ENCODE measurements at places on chromosomes 6 and 20.

DNA sequence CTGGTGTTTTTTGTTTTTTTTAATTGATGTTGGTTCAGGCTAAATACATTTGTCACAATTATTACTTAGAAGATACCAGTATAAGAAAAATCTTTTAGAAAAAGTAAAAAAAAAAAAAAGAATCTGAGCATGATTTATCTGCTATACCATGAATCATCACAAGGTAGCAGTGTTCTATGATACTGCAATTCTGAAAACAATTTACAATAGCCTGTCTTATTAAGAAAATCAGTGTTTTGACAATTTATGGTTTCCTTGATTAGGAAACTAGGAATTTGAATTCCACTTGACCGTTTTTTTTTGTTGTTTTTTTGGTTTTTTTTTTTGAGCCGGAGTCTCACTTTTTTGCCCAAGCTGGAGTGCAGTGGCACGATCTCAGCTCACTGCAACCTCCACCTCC lies 9.3 kb upstream of the MAK start:
- no peak for DNase-seq

DNA sequence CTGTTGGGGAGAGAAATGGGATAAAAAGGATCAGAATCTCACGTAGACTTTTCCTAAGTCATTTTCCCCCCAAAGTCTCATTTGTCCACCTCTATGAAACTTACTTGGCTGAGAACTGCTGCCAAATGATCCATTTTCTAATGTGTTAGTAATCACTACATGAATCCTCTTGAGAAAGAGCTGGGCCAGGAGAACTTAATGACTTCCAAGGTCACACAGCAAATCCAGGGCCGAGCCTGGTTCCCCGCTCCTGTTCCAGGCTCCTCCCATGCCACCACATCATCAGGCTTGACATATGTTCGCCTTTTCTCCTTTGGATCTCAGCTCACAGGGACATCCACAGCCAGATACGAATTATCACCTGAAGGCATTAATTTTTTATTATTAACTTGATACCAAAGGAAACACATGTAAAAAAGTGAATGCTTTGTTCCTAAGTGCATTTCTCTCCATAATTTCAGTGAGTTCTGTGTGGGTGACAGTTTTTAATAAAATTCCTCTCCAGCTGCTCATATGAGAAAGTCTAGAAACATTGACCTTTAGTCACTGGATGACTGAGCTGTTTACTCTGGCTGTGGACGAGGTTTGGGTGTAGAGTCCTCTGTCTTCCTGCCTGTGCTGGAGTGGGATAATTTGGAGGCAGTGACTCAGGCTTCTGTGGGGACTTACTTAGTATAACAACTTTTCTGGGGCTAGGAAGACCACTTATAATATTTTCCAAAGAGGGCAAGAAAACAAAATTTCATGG lies 276.3 kb downstream of the PAX1 start:
- no peak for DNase-seq

DNA sequence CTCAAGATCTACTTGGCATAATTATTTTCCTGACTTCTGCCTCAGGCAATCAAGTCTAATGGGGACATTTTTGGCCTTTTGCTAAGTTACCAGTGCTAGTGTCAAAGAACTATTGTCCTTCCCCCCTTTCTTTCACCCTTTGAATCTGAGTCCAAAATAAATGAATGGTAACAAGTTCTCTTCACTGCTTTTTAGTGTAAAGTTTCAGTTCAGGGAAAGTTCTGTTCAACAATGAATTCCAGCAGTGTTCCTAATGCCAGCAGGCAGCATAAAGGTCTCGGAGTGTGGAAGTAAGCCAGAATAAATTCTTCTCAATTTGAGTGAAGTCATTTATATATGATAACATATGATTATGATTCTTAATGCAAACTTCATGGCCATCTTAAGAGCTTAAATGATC lies 20.8 kb upstream of the TSPYL1 start:
- DNase-seq = no peak

DNA sequence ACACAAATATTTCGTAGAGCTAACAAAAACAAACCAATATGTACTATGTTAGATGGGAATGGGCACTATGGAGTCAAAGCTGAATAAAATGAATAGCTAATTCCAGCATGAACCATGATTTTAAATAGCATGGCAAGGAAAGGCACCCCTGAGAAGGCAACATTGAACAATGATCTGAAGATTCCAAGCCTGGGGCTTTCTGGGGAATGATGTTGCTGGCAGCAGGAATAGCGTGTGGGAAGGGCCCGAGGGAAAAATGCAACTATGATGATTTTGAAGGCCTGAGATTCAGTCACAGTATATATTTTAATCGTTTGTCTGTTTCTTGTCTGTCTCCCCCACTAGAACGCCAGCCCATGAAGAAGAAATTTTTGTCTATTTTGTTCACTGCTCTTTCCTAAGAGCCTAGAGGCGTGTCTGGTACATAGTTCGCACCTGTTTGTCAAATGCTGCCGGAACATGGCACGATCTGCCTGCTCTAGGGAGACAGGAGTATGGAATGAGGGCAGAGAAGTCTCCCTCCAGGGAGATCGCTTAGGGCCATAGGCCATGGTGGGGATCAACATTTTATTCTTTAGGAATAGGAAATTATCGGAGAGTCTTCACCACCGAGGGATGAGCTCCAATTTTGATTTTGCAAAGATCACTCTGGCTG lies 84.8 kb upstream of the EYA2 start:
- DNase-seq = no peak

DNA sequence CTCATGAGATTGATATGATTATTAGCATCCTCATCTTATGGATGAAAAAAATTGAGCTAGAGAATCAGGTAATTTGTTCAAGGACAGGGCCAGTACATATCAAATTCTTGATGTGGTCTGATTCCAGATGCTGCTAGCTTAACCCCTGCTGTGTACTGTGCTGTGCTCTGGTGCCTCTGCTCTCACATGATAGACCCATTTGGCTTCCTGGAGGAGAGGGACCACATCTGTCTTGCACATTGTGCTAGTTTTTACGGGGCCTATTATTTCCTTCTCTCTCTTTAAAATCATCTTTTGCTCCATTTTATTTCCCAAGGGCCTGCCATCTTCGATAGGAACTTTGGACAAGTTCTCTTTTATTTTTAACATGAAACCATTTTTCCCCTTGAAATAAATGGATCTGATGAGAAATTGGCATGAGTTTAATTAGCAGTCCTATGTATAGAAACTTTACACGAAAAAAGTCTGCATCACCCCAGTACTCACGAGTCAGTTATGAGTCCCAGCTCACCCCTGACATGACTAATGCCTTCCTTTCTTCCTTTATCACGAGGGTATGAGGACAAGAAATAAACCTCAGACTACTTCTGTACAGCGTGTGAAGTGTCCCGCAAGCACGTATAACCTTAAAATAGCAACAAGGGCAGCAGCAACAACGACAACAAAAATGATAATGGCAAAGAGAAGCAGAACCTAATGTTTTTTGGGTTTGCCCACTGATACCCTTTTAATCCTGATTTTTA lies 26.5 kb downstream of the CD109 start:
- no peak for DNase-seq

Measured in activated T-cell treated with anti-CD3 and anti-CD28 coated beads, Interleukin-2, amount 50 U/mL, for 1 hour (primary cell).